ENCODE measurements at places on chromosomes 7 and 10. TPM values are rescaled to one million over a fixed set of nuclear protein-coding genes. Genes with fewer than 3 reads are reported as not detected.

A1CF gene
- not detected for polyA plus RNA-seq

TRIP6 gene
- polyA plus RNA-seq, result 3.4 TPM

PCGF6 gene
- polyA plus RNA-seq, result 6.8 TPM

SFTPD gene
- polyA plus RNA-seq, result not detected

SUFU gene
- 10.8 TPM for polyA plus RNA-seq

ASB4 gene
- polyA plus RNA-seq, result not detected

PALD1 gene
- polyA plus RNA-seq, result 0.10 TPM

CALHM1 gene
- polyA plus RNA-seq, result not detected

GNGT1 gene
- polyA plus RNA-seq, result not detected

COL17A1 gene
- not detected for polyA plus RNA-seq

COL26A1 gene
- not detected for polyA plus RNA-seq

DNA sequence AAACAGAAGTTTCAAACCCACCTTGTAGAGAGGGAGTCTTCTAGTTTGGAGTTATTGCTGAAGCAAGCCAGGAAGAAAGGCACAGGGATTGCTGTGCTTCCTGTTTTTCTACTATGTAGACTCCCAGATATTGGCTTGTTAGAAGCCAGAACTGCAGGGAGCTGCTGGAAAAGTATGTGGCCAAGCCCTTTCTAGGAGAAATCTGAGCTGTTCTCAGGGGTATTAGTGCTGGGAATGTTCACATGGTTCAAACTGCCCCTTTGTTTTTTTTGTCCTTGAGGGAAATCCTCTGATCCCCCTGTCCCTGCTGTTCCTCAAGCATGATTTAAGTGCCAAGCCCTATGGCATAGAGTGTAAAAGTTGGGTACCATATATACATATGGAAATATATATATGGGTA is 184.0 kb downstream of the CCDC7 start:
- no peaks in the 10 kb centered on the region for H3K4me1 ChIP-seq
- no peak overlapping the region for H3K4me3 ChIP-seq
- no peaks in the 10 kb centered on the region for H3K27me3 ChIP-seq
- H3K27ac ChIP-seq, result no peak overlapping the region
- no peaks in the 10 kb centered on the region for H3K36me3 ChIP-seq

- H3K36me3 ChIP-seq, result no peaks in the 10 kb centered on the region
- no peak for DNase-seq
- H3K4me1 ChIP-seq, result peaks cover 4% of the 10 kb centered on the region
- H3K4me3 ChIP-seq, result no peak overlapping the region
- H3K27ac ChIP-seq, result no peak overlapping the region
- H3K27me3 ChIP-seq, result no peaks in the 10 kb centered on the region
Observed at GRCh38 chr7:149462101-149462520, 1.2 kb upstream of the ZNF777 start.

- peak overlapping the region; percentile 81 for H3K27ac ChIP-seq
- peaks cover 20% of the 10 kb centered on the region for H3K4me1 ChIP-seq
- H3K27me3 ChIP-seq, result no peaks in the 10 kb centered on the region
- H3K36me3 ChIP-seq, result peaks cover 23% of the 10 kb centered on the region
- H3K4me3 ChIP-seq, result peak overlapping the region; percentile 92
Observed at GRCh38 chr10:97426776-97427570, 982 bp downstream of the PGAM1 start.

DNA sequence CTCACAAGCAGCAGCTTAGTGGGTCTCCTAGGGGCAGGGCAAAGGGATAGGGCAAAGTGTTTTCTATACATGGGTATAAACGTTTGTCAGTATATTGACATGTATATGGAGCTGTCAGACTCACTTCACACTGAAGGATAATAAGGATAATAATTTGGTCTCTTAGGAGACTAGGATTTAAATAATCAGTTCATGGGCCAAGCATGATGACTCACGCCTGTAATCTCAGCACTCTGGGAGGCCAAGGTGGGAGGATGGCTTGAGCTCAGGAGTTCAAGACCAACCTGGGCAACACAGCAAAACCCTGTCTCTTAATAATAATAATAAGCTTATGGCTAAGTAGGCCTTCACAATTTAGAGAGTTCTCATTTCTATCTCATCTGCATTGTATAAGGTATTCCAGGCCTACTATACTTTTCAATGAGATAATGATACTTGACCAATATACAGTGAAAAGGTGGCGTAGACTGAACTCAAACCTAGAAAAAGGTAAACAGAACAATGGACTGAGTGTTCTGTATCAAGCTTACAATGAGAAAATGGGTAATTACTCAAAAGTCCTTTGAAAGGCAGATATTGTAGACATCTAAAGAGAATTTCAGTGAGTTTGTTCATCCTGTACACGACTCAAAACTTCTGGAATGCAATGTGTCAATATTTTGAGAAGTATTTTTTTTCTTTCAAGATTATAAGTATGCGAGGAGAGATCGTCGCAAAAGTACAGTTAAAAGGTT is 7.0 kb downstream of the GSAP start:
- no peaks in the 10 kb centered on the region for H3K36me3 ChIP-seq
- DNase-seq, result no peak
- no peak overlapping the region for H3K4me3 ChIP-seq
- no peaks in the 10 kb centered on the region for H3K4me1 ChIP-seq

DNA sequence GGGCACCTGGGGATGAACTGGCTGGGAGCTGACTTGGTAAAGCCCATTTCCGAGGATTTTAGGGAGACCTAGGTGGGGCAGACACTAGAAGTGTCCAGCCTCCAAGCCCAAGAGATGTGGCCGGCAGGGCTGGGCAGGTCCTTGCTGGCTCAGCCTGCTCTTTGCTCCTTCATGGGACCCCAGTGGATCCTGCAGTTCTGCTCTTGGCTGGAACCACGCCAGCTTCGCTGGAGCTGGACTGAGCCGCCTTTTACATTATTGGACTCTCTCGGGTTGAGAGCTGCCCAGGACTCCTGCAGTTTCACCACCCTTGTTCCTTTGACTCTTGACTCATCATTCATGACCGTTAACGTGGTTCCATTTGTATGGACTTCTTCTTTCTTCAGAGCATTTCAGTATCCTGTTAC is 5.7 kb downstream of the PPIF start:
- no peaks in the 10 kb centered on the region for H3K27me3 ChIP-seq
- peaks cover 10% of the 10 kb centered on the region for H3K36me3 ChIP-seq
- H3K4me1 ChIP-seq, result peaks cover 17% of the 10 kb centered on the region
- no peak overlapping the region for H3K27ac ChIP-seq
- DNase-seq, result no peak

- no peaks in the 10 kb centered on the region for H3K36me3 ChIP-seq
- no peak overlapping the region for H3K27ac ChIP-seq
- H3K4me1 ChIP-seq, result no peaks in the 10 kb centered on the region
Observed at GRCh38 chr10:65083222-65083621, 1562.0 kb downstream of the REEP3 start.

GRCh38 chr7:120998520-120998919 is 10.0 kb downstream of the CPED1 start:
- H3K27me3 ChIP-seq, result no peaks in the 10 kb centered on the region
- H3K27ac ChIP-seq, result no peak overlapping the region
- no peak for DNase-seq
- no peaks in the 10 kb centered on the region for H3K36me3 ChIP-seq
- H3K4me3 ChIP-seq, result no peak overlapping the region

DNA sequence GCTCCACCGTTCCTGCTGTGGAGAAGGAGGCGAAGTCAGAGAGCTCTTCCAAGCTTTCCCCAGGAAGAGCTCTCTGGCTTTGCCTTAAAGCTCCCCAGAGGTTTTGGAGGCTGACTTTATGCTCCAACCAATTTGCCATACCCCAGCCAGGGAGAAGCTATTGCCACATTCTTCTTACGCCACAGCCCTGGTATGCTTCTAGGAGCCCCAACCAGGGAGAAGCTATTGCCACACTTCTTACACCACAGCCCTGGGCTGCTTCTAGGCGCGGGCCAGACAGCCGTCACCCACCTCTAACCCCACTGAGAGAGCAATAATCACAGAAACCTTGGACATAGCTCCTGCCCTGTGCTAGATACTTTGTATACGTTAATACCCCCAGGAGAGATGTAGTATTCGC is 951 bp downstream of the ELOVL3 start:
- H3K4me1 ChIP-seq, result peaks cover 22% of the 10 kb centered on the region
- H3K36me3 ChIP-seq, result no peaks in the 10 kb centered on the region
- H3K27ac ChIP-seq, result no peak overlapping the region
- peaks cover 5% of the 10 kb centered on the region for H3K27me3 ChIP-seq
- no peak overlapping the region for H3K4me3 ChIP-seq

DNA sequence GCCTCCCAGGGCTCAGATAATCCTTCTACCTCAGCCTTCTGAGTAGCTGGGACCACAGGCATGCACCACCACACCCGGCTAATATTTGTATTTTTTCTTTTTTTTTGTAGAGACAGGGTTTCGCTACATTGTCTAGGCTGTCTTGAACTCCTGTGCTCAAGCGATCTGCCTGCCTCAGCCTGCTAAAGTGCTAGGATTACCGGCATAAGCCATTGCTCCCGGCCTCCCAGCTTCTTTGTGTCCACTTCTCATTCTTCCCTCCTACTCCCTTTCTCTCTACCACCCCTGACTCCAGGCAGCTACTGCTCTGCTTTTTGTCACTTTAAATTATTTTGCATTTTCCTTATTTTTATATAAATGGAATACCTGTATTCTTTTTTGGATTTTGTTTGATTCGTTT is 83.4 kb downstream of the PALS2 start:
- H3K4me1 ChIP-seq, result no peaks in the 10 kb centered on the region
- H3K27me3 ChIP-seq, result no peaks in the 10 kb centered on the region
- no peaks in the 10 kb centered on the region for H3K36me3 ChIP-seq
- H3K4me3 ChIP-seq, result no peak overlapping the region

- no peaks in the 10 kb centered on the region for H3K4me1 ChIP-seq
- no peak overlapping the region for H3K4me3 ChIP-seq
- H3K36me3 ChIP-seq, result no peaks in the 10 kb centered on the region
- no peak overlapping the region for H3K27ac ChIP-seq
- no peaks in the 10 kb centered on the region for H3K27me3 ChIP-seq
Observed at GRCh38 chr7:66313886-66314568, 108.9 kb downstream of the TPST1 start.

DNA sequence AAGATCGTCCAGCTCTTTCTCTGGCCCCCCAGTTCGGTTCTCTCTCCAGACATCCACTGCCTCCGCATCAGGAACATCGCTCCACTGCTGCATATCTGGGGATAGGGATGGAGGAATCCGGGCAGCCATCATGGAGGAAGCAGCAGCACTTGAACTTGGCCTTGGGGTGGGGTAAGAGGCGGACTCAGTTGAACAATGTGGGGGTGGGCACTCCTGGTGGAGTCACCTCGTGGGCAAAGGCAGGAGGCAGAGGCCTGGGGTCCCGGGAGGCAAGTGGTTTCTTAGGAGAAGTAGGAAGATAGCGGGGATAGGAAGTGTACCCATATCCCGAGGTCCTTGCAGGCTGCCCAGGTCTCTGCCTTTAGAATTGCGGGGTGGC is 98.3 kb downstream of the CHST15 start:
- no peaks in the 10 kb centered on the region for H3K27me3 ChIP-seq
- H3K36me3 ChIP-seq, result no peaks in the 10 kb centered on the region
- no peak for DNase-seq
- peaks cover 9% of the 10 kb centered on the region for H3K4me1 ChIP-seq
- H3K27ac ChIP-seq, result no peak overlapping the region
- peak overlapping the region; percentile 32 for H3K4me3 ChIP-seq

- DNase-seq, result no peak
- no peak overlapping the region for H3K4me3 ChIP-seq
- no peaks in the 10 kb centered on the region for H3K27me3 ChIP-seq
- H3K36me3 ChIP-seq, result no peaks in the 10 kb centered on the region
Observed at GRCh38 chr10:93110472-93111146, 36.9 kb downstream of the CYP26A1 start.

- no peak overlapping the region for H3K27ac ChIP-seq
- H3K4me3 ChIP-seq, result no peak overlapping the region
- no peaks in the 10 kb centered on the region for H3K4me1 ChIP-seq
- no peaks in the 10 kb centered on the region for H3K27me3 ChIP-seq
- DNase-seq, result no peak
Observed at GRCh38 chr7:50837965-50838364, 55.3 kb upstream of the GRB10 start.

- no peaks in the 10 kb centered on the region for H3K27me3 ChIP-seq
- peak overlapping the region; percentile 100 for H3K27ac ChIP-seq
Observed at GRCh38 chr10:96585736-96586418, 935 bp downstream of the TM9SF3 start.

DNA sequence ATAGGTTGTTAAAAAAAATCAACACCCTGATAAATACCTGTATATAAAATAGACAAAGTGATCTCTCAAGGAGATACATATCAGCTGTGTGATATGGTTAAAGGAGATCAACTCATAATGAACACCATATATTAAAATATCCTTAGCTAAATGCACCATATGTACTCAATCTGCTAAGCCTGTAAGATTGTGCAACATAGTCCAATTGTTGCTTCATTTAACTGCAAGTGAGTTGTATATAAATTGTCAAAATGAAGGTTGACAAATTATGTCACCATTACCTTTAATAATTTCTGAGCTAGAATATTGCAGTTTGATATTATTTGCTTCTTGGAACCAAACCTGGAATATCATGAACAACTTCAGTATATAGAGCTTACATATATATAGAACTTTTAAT is 283.7 kb downstream of the MALRD1 start:
- no peaks in the 10 kb centered on the region for H3K4me1 ChIP-seq
- DNase-seq, result no peak
- H3K27me3 ChIP-seq, result no peaks in the 10 kb centered on the region
- no peaks in the 10 kb centered on the region for H3K36me3 ChIP-seq
- no peak overlapping the region for H3K27ac ChIP-seq

- no peaks in the 10 kb centered on the region for H3K27me3 ChIP-seq
- H3K27ac ChIP-seq, result no peak overlapping the region
- H3K4me1 ChIP-seq, result no peaks in the 10 kb centered on the region
- no peak overlapping the region for H3K4me3 ChIP-seq
- H3K36me3 ChIP-seq, result no peaks in the 10 kb centered on the region
- DNase-seq, result no peak
Observed at GRCh38 chr7:79590391-79590790, 136.9 kb upstream of the MAGI2 start.

DNA sequence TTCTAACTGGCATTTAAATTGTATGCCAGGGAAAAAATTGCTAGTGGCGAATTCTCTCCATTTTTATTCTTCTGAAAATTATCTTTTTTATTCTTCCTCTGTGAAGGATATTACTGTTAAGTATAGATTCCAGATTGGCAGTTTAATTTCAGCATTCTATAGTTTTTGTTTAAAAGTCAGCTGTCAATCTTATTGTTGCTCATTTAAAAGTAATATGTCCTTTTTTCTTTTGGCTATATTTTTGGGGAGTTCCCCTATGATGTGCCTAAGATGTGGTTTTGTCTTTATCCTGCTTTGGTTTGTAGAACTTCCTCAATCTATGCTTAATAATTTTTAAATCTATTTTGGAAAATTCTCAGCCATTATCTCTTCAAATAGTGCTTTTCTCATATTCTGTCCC is 135.9 kb downstream of the ARHGAP12 start:
- no peak overlapping the region for H3K4me3 ChIP-seq
- DNase-seq, result no peak
- H3K27ac ChIP-seq, result no peak overlapping the region
- no peaks in the 10 kb centered on the region for H3K27me3 ChIP-seq
- no peaks in the 10 kb centered on the region for H3K4me1 ChIP-seq

DNA sequence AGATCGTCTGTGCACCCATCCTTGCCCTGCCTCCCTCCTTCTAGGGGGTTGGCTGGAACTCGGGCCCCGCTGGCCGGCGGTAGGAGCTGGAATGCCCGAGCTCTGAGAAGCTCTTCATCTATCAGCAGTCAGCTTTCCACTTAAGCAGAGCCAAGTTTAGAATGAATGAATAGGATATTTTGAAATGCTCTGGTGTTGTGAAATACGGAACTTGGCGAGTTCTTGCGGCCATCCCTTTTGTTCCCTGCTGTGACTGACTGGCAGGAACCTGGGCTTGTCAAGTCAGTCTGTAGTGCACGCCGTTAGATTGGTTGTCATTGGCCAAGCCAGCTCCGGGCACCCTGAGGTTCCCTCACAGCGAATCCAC is 33.3 kb downstream of the FOXK1 start:
- H3K27ac ChIP-seq, result no peak overlapping the region
- no peaks in the 10 kb centered on the region for H3K4me1 ChIP-seq
- H3K27me3 ChIP-seq, result no peaks in the 10 kb centered on the region
- no peak overlapping the region for H3K4me3 ChIP-seq
- H3K36me3 ChIP-seq, result no peaks in the 10 kb centered on the region

All from naive thymus-derived CD4-positive, alpha-beta T cell (primary cell).